SHP77 treated with DMSO at 0.1 percent for 48 hours (cell line): ENCODE measurements at places on chromosomes 3 and 15.
A peak's percentile ranks its signal among the peaks of the same experiment; 100 is the strongest.

DNA sequence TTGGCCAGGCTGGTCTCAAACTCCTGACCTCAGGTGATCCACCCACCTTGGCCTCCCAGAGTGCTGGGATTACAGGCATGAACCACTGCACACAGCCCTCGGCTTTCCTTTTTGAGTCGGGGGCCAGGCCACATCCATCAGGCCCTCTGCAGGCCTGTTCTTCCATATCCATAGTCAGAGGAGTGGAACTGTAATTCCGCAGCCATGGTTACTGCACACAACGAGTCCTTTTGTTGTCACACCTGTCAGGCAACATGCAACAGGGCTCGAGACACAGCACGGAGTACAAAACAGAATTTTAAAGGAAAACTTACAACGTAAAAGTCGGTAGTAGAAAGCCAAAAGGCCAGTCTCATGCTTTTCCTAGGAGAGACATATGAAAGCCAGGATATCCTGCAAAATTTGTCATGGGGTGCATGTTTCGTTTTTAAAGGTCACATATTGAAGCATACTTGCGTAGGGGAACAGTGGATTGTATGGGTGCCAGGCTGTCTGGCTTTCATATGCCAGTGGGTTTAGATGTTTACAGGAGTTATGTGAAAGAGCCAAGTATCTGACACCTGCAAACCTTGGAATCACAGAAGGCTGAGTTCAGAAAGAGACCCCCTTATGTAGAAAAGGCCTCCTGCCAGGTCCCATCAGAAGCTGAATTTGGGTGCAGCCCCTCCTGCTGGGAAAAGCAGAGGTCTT, 63.2 kb upstream of the LPP start:
- peak; percentile 12 for DNase-seq

DNA sequence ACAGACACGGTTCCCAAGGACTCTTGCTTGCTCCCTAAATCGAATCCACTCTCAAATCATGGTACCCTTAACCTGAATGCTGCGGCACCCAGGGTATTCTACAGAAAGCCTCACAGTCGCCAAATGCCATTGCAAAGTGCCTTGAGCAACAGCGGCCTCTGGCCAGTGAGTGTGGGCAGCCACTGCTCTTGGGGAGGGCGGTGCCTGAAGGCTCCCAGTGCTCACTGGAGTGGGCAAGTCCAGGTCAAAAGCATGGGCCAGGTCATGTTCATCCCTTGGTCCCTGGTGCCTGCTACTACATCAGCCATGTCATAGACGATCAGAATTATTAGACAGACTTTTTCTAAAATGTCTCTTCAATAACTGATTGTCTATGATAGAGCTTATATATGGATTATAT, 82.5 kb downstream of the ADAMTS17 start:
- no peak for DNase-seq

GRCh38 chr15:90055182-90055581, 47.1 kb downstream of the IDH2 start:
- no peak for DNase-seq

GRCh38 chr3:194301730-194302129, 49.4 kb downstream of the CPN2 start:
- DNase-seq: no peak

DNA sequence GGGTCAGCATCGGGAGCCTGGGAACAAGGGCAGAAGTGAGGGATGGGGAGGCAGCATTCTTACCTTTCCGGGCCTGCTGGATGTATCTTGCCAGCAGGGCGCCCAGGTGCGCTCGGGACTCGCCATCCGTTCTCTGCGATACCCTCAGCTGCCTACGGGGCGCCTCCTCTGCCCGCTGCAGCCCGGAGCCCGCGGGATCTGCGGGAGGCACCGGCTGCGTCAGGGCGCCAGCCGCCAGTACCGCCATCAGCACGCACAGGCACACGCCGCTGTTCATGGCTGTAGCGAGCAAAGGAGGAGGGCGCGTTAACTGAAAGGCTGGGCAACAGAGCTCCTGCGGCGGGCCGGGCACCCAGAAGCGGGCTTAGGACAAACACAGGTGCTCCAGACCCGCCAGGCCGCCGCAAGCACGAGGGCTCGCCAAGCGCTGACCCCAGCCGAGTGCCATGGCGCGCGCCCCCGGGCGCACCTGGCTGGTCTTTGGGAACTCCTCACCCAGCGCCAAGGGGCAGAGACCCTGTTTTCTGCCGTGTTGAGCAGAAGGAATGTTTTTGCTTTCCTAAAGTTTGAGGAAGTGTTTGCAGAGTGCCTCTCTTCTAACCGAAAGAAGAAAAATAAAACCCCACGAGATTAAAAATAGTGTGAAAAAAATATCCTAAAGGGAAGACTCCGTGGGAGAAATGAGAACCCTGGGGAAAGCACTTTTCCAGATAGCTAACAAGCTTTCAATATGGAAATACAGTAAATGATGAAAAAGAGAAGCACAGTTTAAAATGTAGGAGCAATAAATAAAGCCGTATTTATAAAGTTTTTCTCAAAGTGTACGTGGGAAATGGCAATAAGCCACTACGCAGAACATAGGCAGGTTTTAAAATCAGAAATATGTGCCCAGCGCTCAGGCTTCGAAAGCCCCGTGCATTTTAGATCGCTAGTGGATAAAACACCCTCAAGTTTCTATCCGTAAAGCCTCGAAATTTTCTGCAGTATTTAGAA, 2.3 kb downstream of the CCK start:
- DNase-seq: no peak

GRCh38 chr15:74172701-74173379, 670 bp upstream of the ISLR start:
- DNase-seq: no peak
